ENCODE measurements at places on chromosomes 12 and 14.

DNA sequence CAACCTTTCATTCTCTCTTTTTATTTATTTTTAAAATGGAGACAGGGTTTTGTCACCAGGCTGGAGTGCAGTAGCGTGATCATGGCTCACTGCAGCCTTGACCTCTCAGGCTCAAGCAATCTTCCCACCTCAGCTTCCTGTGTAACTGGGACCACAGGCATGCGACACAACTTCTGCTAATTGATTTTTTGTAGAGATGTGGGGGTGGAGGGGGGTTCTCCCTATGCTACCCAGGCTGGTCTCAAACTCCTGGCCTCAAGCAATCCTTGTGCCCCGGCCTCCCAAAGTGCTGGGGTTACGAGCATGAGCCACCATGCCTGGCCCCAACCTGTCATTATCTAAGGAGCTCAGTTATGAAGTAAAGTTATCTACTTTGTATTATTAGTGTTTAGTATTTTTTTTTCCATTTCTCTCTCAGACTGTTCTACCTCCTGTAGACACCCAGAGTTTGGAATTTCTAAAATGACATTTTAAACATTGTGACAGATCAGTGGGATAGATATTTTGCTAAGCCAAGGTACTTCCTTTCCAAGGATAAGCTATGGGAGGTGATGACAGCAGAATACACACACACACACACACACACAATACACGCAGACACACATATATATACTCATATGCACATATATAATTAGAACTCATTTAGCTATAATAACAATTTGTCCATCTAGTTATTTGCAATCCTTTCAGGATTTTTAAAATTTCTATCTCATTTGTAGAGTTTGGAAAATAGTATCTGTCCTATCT, 2.1 kb upstream of the USP44 start:
- no peak for DNase-seq

- DNase-seq: no peak
These were observed 62.6 kb upstream of the CORO1C start for GRCh38 chr12:108793756-108794441.

- no peak for DNase-seq
These were observed 13.7 kb upstream of the DYNC1H1 start for GRCh38 chr14:101950516-101951215.

DNA sequence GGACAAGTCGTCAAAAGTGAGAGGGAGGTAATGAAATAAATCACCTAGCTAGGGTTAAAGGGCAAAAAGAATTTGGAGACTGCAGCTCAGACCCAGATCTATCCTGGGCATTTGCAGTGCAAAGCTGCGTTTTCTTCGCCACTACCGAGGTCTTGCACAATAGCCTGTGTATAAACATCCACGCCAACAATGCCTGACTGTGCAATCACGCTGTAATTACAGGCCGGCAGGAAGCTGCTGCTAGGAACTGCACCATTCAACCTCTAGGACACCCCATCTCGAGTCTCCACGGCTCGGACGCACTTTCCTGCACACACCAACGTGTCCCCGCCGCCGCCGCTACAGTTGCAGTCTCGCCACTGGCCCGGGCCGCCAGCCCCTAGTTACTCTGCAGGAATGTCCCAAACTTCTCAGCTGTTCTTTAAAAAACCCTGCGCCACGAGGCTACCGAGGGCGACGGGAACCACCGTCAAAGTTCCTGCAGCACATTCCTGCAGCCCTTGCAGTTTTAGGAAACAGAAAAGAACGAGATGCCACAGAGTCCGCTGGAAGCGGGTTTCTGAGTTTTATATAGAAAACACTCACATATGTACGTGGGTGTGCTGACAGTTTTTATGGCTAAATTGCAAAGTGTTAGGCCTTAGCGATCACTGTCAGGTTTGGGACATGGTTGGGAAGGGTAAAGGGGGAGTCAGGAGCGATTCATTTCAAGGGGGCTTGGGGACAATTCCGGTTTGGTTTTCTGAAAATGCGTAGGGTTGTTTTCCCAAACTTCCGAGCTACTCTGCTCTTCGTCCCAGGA, 65.6 kb upstream of the PTGR2 start:
- peak; percentile 69 for DNase-seq

DNA sequence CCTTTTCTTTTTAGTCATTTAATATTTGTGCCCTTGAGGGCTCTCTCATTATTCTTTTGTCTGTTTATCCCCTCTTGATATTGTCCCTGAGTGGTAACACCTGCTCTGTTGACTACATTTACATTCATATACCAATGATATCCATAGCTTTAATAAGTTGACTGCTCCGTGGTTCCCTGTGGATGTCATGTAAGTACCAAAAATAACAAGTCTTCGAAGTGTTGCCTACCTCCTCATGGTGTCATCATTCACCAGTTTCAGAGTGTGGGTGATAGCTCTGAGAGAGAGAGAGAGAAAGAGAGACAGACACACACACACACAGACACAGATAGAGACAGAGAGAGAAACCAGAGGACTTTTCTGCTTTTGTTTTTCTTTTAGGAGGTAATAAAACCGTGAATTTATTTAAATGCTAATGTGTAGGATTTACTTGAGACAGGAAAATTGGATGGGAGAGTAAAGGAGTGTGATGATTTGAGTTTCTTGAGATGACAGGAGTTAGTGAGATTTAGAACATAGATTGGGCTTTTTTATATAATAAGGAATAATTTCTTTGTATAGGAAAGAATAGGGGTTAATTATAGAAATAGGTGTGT, 52.2 kb downstream of the PAPOLA start:
- DNase-seq: no peak

GRCh38 chr14:92690171-92691011, 58.0 kb downstream of the LGMN start:
- DNase-seq: peak; percentile 60

GRCh38 chr14:58780185-58780584, 142.4 kb downstream of the DACT1 start:
- no peak for DNase-seq

- DNase-seq: no peak
These were observed 5.5 kb upstream of the NXPH4 start for GRCh38 chr12:57210926-57211692.

DNA sequence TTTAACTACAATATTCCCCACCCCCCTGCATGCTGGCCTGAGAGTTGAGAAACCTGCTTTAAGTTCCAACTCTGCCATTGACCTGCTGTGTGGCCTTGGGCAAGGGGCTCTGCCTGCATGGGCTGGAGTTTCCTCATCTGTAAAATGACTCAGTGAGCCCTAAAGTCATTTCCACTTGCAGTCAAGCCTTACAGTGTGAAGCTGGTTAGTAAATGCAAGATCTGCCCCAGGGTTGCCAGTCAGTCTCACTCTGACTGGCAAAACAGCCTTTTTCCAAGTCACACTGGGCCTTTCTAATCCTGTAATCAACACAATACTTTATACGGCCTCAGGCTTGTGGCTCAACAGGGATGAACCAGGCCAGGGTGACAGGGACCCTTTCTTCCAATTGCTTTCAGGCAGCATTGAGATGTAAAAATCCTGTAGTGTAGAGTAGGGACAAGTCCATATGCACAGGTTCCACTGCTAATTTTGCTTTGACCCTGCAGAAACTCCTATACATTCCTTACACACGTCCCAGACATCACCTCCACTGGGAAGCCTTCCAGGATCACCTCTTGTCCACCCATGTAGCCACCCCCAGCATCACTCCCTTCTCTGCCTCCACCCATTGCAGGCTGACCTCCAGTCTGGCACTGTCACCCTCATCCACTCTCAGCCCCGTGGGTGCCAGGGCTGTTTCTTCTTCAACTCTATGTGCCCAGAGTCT, 42.6 kb upstream of the PRIMA1 start:
- DNase-seq: no peak

DNA sequence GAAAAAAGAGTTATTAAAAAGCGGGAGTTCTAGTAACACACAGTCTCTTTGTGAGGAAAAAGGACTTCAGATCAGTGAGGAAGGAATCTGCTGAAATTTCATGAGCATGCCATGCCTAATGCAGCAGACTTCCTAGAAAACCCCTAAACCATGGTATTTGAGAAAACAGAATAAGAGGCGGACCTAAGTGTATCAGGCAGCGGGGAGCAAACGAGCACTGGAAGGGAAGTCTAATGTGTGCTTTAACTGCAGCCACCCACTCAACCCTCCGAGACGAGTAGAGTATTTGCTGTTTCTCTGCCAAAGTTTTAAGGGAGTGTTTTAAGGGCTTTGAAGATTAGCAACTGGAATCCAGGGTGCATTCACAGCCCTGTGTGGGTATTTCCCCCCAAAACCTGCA, 36.5 kb downstream of the ACADS start:
- DNase-seq: no peak

DNA sequence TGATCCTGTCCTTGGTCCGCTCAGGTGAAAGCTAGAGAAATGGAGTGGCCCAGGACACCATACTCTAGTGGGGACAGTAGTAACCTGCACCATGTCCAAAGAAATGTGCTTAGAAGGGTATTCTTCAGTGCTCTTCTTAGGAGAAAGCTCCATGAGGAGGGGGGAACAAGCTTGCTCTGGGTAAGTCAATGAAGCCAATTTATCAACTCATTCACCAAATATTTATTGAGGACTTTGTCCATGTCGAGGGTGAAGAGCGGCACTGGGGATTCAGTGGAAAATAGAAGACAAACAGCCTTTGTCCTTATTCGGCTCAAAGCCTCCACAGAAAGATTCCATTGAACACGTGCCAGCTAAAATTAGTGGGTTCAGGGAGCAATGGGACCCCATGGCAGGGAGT, 677.8 kb downstream of the BCL11B start:
- no peak for DNase-seq

DNA sequence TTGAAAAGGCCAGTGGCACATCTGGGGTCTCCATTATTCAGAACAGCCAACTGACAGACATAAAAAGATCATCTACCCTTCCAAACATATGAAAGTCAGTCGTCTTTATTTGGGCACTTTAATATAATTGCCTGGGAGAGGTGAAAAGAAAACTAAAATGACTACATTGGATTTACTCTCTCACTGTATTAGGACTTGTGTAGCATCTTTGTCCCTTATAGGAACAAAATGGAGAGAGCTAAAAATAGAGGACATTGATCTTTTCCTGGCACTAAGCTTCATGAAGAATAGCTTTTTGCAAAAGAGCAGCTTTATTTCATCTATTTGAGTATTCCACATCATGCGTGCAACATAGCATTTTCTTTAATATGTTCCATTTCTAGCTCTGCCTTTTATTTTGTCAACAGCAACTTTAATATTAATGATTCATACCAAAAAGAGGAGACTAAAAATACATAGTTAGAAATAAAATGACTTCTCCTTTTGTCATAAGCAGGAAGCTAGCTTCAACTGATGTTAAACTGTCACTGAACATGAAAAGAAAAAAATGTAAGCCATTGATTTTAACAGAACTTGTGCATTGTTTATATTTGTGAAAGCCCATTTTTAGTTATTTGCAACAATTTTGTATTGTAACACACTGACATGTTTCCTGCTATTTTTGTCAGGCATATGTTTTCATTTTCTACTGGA, 254.6 kb downstream of the SEC23A start:
- no peak for DNase-seq

DNA sequence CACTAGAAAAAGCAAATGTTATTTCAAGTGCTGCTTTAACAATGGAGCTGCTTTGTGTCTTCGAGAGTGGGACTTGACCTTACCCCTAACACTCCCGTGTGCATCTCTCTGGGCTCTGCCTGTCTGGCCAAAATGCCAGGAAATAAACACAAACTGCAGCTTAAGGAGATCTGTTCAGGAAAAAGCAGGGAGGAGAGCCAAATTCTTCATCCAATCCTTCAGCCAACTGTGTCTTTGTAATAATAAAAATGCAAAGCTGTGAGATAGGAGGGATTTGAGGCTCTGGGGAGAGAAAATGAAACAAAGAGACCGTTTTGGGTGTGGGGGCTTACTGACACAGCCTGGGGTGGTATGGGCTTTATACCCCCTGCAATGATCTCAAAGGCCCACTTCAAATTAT, 85.8 kb upstream of the WSCD2 start:
- DNase-seq: no peak

- no peak for DNase-seq
These were observed 43.6 kb downstream of the KIF26A start for GRCh38 chr14:104181761-104182530.

DNA sequence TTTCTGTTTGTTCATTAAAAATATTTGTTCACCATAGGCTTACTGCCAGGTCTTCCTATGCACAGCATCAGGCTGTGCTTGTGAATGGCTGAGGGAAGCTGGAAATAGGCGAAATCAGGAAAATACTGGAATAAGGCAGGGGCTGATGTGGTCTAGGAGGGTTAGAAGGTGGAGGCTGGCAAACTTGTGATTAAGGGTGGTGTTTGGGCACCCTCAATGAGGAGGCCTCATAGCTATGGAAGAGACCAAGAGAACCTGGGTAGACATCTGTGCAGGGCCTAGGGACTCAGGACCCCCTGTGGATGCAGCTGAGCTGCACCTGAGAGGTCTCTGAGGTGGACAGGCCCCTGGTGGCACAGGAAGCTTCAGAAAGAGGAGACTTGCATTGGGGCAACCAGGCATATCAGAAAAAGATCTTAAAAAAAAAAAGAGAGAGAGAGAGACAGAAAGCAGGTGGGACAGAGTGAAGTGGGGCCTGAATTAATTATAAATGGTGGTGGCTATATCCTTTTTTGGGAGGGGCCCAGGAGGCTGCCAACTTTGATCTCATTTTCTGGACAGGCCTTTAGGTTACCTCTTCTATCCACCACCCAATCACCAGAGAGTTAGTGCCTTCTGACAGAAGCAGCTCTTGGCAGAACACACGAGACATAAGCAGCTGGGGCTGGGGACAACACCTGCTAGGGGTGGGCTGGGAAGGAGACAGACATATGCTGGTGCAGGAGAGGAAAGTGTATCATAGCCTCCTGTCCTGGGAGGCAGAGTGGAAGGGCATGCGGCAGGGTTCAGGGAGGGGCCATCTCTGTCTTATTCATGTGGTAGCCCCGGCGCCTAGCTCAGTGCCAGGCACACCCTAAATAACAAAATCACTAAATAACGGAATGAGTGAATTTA, 46.7 kb upstream of the ATP23 start:
- no peak for DNase-seq

GRCh38 chr12:65858831-65859230, 34.5 kb downstream of the HMGA2 start:
- no peak for DNase-seq

GRCh38 chr12:96047229-96048211, 12.1 kb upstream of the LTA4H start:
- DNase-seq: no peak

DNA sequence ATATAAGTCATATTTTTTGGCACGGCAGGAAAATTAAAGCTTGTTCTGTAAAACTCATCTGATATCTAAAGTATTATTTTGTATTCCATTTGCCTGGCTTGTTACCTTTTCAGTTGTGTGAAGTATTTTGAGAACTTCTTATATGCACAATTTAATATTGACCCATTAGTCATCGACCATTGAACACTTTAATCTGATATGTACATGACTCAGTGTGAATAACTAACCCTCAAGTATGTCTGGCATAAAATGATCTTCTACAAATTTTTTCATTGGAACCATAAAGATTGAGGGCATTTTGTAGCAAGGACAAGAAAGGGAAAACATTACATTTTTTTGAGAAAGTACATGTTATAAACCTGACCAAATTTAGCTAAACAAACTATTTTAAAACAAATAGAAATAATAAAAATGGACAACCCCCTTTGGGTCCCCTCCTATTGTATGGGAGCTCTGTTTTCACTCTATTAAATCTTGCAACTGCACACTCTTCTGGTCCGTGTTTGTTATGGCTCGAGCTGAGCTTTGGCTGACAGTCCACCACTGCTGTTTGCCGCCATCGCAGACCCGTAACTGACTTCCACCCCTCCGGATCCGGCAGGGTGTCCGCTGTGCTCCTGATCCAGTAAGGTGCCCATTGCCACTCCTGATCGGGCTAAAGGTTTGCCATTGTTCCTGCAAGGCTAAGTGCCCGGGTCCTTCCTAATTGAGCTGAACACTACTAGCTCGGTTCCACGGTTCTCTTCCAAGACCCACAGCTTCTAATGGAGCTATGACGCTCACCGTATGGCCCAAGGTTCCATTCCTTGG, 118.8 kb downstream of the SLC6A15 start:
- DNase-seq: no peak

- no peak for DNase-seq
These were observed 17.3 kb upstream of the PPFIBP1 start for GRCh38 chr12:27506645-27507189.
